ENCODE measurements at places on chromosomes 13 and 19. TPM values are rescaled to one million over a fixed set of nuclear protein-coding genes. Genes with fewer than 3 reads are reported as not detected.

- no peak for DNase-seq
Measured at GRCh38 chr19:11465600-11465999, 15.2 kb downstream of the ELAVL3 start.

GRCh38 chr19:1465191-1466016 lies 13.6 kb downstream of the C19orf25 start:
- no peak for DNase-seq

- DNase-seq = no peak
Measured at GRCh38 chr13:24251525-24251924, 57.9 kb upstream of the C1QTNF9 start.

DNA sequence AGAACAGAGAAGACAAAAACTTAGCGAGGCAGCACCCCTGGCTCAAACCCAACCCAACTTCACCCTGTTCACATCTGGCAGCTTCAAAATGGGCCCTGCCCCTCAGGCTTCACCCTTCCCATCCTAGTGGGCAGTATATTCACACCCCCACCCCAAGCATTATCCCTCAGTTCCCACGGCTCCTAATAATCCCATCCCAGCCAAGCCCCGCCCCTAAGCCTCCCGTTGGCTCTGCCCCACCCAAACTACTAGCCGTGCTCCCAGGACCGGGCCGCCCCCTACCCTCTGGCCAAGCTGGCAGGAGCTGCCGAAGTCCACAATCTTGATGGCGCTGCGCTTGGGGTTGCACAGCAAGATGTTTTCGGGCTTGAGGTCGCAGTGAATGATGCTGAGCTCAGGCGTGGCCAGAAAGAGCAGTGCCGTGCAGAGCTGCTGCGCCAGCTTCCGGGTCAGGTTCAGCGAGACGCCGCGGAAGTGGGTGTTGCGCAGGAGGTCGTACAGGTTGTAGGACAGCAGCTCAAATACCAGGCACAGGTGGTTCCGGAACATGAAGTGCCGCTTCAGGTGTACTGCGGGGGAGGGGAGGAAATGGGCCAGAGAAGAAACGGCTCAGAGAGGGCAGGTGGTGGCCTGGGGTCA lies 5.8 kb downstream of the DYRK1B start:
- DNase-seq = no peak

- DNase-seq = no peak
Measured at GRCh38 chr19:19823916-19824315, 2.4 kb upstream of the ZNF506 start.

DNA sequence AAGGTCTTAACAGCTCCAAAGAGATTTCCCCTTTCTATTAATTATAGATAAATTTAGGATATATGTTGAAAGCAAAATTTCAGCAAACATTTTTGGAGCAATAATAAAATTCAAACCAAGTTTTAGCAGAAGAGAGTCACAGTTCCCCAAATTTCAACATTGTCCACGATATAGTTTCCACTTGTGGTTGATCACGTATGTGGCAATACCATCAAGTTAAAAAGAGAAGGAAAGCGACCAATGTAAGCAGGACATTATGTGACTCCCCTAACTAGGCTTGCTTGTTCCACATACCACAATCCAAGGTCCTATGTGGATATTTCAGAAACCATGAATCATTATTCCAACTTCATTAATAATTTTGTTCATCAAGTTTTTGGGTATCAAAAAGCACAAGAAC lies 52.8 kb downstream of the ELF1 start:
- DNase-seq = no peak

GRCh38 chr19:7992575-7992974 lies 12.9 kb downstream of the ELAVL1 start:
- DNase-seq = no peak

Gene PPP2R1A
- polyA plus RNA-seq = 293 TPM

Gene NPAS1
- 1.3 TPM for polyA plus RNA-seq

Gene MBD3L3
- not detected for polyA plus RNA-seq

Gene ZNF225
- 4.0 TPM for polyA plus RNA-seq

GRCh38 chr19:57068921-57069697 lies 50.7 kb upstream of the USP29 start:
- no peak for DNase-seq

Gene JOSD2
- polyA plus RNA-seq = 24.6 TPM

DNA sequence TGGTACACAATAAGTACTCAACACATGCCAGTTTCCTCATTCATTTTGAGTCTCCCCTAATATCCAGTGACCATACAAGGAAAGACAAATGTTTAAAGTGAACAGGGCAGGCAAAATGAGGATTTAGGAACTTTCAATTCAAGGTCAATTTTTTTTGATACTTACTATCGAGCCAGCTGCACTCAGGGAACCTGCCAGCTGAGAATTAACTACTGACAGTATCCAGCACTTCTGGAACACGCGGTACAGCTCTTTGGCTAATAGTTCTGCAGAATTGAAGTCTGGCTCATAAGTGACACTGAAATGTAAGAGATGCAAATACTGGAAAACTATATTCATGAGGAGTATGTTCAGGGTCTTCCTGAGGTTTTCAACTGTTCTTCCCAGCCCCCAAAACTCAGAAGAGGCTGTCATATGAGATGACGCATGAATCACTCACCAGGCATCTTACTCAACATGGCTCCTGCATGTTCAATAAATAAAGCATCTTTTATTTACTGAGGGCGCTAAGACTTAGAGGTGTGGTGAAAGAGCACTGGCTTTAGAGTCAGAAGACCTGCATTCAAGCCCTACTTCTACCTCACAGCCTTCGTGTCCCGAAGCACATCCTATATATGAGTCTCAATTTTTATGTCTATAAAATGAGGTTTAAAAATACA lies 25.6 kb downstream of the RUBCNL start:
- no peak for DNase-seq

Gene KPTN
- polyA plus RNA-seq = 7.5 TPM

GRCh38 chr13:58617880-58618665 lies 986.5 kb downstream of the PCDH17 start:
- no peak for DNase-seq

GRCh38 chr13:67130444-67130843 lies 99.7 kb downstream of the PCDH9 start:
- DNase-seq = no peak

DNA sequence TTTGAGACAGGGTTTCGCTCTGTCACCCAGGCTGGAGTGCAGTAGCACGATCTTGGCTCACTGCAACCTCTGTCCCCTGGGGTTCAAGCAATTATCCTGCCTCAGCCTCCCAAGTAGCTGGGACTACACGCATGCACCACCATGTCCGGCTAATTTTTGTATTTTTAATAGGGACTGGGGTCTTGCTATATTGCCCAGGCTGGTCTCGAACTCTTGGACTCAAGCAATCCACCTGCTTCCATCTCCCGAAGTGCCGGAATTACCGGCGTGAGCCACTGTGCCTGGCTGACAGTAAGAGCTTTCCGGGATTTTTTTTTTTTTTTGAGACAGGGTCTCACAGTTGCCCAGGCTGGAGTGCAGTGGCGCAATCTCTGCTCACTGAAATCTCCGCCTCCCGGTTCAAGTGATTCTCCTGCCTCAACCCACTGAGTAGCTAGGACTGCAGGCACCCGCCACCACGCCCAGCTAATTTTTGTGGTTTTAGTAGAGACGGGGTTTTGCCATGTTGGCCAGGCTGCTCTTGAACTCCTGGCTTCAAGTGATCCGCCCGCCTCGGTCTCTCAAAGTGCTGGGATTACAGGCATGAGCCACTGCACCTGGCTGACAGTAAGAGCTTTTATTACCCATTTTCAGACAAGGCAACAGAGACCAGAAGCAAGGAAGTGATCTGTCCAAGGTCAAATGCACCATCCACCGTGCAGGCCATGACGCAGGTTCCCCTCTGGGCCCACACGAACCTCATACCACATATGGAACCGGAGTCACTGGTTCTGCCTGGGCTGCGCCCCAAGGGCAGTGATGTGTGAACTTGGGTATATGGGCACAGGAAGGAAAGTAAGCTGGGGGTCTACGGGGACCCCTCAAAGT lies 21.0 kb downstream of the RFX1 start:
- DNase-seq = no peak

Gene NLRP5
- polyA plus RNA-seq = not detected

Gene EXOC3L2
- polyA plus RNA-seq = 1.1 TPM

- no peak for DNase-seq
Measured at GRCh38 chr13:25765266-25765665, 286.6 kb downstream of the SHISA2 start.

Gene ACP7
- polyA plus RNA-seq = 0.15 TPM

DNA sequence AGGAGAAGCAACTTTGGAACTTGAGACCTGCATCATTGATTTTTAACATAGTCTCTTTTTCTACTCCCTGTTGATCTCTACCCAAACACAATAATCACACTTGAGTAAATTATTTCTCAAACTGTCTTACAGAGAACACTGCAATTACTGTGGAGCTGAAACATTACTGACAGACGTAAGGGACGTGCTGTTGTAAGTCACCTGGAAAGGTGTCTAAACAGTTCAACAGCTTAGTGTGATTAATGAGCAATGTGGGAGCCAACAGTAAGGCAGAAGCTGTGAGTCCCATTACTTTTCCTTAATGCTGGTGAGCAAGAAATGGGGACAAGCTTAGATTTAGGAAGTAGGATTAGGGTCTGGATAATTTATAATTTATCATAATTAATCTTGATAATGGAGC lies 265.7 kb downstream of the DLEU7 start:
- DNase-seq = no peak

DNA sequence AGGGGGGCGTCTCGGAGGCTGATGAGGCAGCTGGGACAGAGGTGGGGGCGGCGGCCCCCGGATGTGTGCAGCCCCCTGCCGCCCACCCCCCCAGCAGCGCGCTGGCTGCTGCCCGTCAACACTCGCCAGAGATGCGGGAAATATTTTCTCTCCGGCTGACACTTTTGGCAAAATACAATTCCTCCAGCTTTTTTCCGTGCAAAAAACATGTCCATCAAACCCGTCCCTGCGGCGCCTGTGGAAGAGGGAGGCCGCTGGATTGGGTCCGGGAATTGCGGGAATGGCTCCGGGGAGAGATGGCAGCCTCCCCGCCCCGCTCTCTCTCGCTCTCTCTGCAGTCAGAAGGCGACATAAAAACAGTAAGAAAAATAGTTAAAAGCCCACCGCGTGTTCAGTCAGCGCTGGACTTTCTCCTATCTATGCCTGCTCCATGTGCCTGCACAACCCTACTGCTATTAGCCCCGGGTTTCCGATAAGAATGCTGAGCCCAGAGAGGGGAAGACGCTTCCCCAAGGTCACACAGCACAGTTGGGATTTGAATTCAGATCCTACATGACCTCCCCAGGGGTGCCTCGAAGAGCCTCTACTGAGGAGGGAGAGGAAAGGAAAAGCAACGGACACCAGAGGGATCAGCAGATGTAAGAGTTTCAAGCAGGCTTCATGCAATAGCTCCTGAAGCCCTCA lies 23.2 kb downstream of the ZNRF4 start:
- DNase-seq = no peak

Gene RGL3
- polyA plus RNA-seq = 0.40 TPM

DNA sequence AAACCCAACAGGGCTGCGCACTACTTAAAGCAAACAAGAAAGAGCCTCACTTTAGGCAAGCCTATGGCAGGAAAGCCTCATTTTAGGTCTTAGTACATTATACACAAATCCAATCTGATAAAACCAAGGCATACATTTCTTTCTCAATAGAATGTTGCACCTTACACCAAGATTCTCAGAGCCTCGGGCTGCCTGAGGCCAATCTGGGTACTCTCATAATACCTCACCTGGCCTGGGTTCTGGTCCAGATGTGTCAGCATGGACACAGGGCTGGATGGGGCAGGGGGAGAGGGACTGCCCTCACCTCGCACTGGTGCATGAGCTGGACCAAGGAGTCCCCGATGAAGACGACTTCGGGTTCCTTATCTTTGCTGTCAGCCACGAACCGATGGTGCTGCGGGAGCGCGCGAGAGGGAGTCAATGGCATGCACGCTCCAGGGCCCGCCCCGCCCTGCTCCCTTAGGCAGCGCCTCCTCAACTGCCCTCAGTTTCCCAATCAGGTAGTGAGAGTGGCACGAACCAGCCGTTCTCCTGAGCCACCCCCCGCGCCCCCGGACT lies at the start of gene PRR19:
Gene PRR19 (plus strand): TSS at position 487 of the 558 bp plus-strand sequence. CDS start 7,453 bp downstream, outside the sequence.
- no peak for DNase-seq

- no peak for DNase-seq
Measured at GRCh38 chr19:42122691-42123607, 9.3 kb downstream of the POU2F2 start.

DNA sequence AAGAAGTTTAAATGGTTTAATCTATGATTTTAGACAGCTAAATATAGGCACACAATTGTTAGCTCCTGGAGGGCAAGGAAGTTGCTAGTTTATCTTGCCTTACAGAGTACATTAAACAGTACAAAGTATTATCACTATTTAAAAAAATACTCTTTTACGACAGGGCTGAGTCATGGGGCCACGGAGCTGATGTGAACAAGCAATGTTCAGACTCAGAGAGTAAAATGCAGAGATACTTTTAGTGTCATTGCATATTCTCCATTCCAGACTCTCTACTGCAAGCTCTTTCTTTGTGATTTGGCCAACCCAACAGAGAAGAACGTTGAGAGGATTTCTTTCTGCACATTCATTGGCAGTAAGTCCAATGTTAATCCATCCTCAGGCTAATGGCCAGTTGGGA lies 352.4 kb downstream of the SPRY2 start:
- DNase-seq = no peak

- DNase-seq = peak; percentile 97
Measured at GRCh38 chr19:24086974-24087595, at the start of gene ZNF254. Gene ZNF254, plus strand, starts transcription at chr19:24087187. Its CDS starts 121 bp downstream, at chr19:24087308.

Gene ZNF429
- 15.0 TPM for polyA plus RNA-seq

GRCh38 chr13:78589206-78589605 lies 14.1 kb downstream of the POU4F1 start:
- no peak for DNase-seq
